Fibroblast of lung (primary cell): ENCODE measurements at places on chromosomes 4 and X. TPM values are rescaled to one million over a fixed set of nuclear protein-coding genes. Genes with fewer than 3 reads are reported as not detected.

TMPRSS11E gene
- polyA plus RNA-seq = not detected in 2 replicates

GRCh38 chr4:89056953-89057398, at the start of gene FAM13A:
TSS of gene FAM13A (minus strand) at chr4:89057185. CDS start at chr4:89056964, 221 bp downstream.
- peak within 1 kb of the TSS; percentile 51 for H3K4me3 ChIP-seq
- H3K27me3 ChIP-seq = no peaks in the 10 kb centered on the region
- H3K4me1 ChIP-seq = no peaks in the 10 kb centered on the region
- peak within 1 kb of the TSS; percentile 21 for H3K27ac ChIP-seq
- peak; percentile 98 for DNase-seq
- H3K36me3 ChIP-seq = no peaks in the 10 kb centered on the region

DNA sequence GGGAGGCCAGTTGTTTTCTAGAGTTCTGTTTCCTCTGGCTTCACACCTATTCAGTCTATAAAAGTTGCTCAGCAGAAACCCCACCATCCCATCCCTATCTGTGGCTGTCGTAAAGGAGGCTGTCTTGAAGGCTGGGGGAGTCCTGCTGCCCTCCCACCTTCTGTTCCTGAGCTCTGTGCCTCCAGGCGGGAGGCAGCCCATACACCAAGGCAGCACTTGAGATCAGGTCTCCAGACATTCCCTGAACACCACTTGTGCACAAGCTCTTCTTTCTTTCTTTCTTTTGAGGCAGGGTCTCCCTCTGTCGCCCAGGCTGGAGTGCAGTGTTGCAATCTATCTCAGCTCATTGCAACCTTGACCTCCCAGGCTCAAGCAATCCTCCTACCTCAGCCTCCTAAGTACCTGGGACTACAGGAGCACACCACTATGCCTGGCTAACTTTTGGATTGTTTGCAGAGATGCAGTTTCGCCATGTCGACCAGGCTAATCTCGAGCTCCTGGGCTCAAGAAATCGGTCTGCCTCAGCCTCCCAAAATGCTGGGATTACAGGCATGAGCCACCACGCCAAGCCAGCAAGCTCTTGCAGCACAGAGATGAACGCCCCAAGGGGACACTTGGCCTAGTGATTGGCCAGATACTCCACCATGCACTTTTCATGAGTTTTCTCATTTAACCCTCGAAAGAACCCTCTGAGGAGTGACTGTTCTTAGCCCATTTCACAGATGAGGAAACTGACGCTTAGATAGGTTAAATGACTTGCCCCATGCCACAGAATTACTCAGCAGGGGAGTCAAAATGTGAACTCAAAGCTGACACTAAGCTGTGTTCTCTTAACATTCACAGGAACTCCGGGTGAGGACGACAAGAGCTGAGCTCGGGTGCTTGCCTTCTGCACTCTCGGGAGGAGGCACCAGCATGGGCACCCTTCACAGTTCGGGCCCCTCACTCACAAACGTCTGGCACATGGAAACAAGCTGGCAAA, 55.8 kb upstream of the ENPP6 start:
- H3K27ac ChIP-seq = no peak overlapping the region
- no peak overlapping the region for H3K4me3 ChIP-seq
- H3K36me3 ChIP-seq = no peaks in the 10 kb centered on the region
- H3K4me1 ChIP-seq = no peaks in the 10 kb centered on the region

OCIAD1 gene
- 157 and 163 TPM in 2 replicates for polyA plus RNA-seq

ALB gene
- polyA plus RNA-seq = 0.03 TPM in 1 of 2 replicates, not detected in the other

NLGN3 gene
- polyA plus RNA-seq = 0.41 and 0.71 TPM in 2 replicates

GRCh38 chr4:134024251-134024650, 177.3 kb downstream of the PABPC4L start:
- no peaks in the 10 kb centered on the region for H3K27me3 ChIP-seq
- no peaks in the 10 kb centered on the region for H3K4me1 ChIP-seq
- no peak overlapping the region for H3K4me3 ChIP-seq
- peak; percentile 24 for DNase-seq
- no peak overlapping the region for H3K27ac ChIP-seq

DNA sequence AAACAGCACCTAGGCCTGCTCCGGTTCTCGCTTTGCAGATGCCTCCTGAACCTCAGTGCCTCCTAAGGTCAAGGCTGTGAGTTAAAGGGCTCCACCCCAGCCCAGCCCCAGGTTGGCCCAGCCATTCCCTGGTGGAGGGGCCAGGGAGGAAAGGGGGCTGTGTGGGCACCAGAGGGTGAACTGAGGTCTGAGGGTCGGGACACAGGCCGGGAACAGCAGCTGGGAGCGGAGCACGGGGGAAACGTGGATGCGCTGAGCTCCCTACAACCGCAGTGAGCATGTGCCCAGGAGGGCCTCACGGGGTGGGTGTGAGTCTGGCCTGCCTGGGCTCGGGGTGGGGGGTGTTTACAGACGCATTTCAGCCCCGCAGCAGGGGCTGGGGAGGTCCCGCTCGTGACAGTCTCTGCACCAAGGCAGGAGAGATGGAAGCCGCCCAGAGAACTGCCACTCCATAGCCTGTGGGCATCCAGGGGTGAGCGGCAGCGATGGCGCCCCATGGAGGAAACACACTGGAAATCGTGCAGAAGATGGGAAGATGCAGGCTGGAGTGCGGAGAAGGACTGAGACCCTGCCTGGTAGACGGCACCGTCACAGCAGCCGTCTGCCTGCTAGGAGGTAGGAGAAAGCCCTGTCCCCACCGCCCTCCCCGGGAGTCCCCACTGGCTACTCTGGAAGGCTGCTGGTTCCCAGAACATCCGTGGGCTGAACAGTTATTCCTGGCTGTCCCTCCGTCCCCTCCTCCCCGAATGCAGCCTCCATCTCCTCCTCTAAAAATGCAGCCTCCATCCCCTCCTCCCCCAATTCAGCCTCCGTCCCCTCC, 9.9 kb upstream of the SLC25A6 start:
- no peak overlapping the region for H3K4me3 ChIP-seq
- H3K4me1 ChIP-seq = no peaks in the 10 kb centered on the region
- no peak for DNase-seq
- H3K27ac ChIP-seq = no peak overlapping the region
- peaks cover 30% of the 10 kb centered on the region for H3K36me3 ChIP-seq
- no peaks in the 10 kb centered on the region for H3K27me3 ChIP-seq

GRCh38 chr4:80610845-80611677, 275.5 kb downstream of the CFAP299 start:
- no peaks in the 10 kb centered on the region for H3K4me1 ChIP-seq
- peak; percentile 50 for DNase-seq
- no peaks in the 10 kb centered on the region for H3K36me3 ChIP-seq
- H3K27me3 ChIP-seq = no peaks in the 10 kb centered on the region

GRCh38 chr4:129378364-129378763, 282.4 kb downstream of the C4orf33 start:
- no peak for DNase-seq
- no peaks in the 10 kb centered on the region for H3K27me3 ChIP-seq
- H3K36me3 ChIP-seq = no peaks in the 10 kb centered on the region
- no peak overlapping the region for H3K27ac ChIP-seq
- H3K4me1 ChIP-seq = no peaks in the 10 kb centered on the region
- no peak overlapping the region for H3K4me3 ChIP-seq

DNA sequence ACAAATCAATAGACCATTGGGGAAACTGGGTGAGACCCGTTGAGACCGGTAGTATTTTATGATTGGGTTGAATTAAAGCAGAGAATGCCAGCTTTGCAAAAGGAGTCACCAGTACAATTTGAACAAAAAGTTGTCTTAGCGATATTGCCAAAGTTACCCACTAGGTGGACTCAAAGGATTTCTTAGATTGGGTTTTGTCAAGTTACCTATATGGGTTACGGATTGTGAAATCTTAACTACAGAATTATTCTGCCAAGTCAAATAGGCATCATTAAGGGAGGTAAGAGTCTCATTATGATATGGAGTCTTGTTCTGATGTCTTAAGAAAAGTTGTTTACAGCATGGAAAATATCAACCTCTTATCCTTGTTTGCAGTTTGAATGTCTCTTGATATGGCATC, 15.0 kb upstream of the CT47A1 start:
- H3K4me1 ChIP-seq = no peaks in the 10 kb centered on the region
- H3K36me3 ChIP-seq = no peaks in the 10 kb centered on the region
- no peak overlapping the region for H3K4me3 ChIP-seq
- DNase-seq = peak; percentile 9
- H3K27ac ChIP-seq = no peak overlapping the region
- no peaks in the 10 kb centered on the region for H3K27me3 ChIP-seq

DNA sequence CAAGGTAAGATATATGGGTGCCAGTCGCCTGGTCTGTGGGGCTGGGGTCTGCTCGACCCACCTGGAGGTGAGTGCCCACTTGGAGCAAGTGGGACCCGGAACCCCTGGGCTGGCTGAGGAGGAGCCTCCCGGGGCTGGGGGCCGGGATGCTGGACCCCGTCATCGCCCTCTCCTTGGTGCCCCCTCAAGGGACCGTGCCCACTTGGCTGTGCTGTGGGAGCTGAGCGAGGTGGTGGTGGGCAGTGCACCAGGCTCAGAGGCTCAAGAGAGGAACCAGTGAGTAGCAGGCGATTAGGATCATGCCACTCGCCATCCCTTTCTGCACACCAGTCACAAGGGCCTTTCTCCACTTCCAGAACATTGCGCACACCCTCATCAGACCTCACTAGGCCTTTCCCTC, 203.8 kb upstream of the PSAPL1 start:
- no peak for DNase-seq
- H3K27ac ChIP-seq = no peak overlapping the region
- H3K4me3 ChIP-seq = no peak overlapping the region
- no peaks in the 10 kb centered on the region for H3K27me3 ChIP-seq

CFP gene
- polyA plus RNA-seq = 0.08 and 0.17 TPM in 2 replicates

DNA sequence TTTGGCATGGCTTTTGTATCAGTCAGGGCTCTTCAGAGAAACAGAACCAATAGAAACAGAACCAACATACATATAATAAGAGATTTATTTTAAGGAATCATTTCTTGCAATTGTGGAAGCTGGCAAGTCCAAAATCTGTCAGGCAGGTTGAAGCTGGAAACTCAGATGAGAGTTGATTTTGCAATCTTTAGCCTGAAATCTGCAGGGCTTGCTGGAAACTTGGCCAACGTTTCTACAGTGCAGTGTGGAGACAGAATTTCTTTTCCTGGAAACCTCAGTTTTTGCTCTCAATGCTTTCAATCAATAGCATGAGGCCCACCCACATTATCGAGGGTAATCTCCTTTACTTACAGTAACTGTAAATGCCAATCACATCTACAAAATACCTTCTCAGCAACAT, 45.4 kb downstream of the COMMD8 start:
- no peaks in the 10 kb centered on the region for H3K27me3 ChIP-seq
- DNase-seq = no peak
- H3K36me3 ChIP-seq = no peaks in the 10 kb centered on the region

DNA sequence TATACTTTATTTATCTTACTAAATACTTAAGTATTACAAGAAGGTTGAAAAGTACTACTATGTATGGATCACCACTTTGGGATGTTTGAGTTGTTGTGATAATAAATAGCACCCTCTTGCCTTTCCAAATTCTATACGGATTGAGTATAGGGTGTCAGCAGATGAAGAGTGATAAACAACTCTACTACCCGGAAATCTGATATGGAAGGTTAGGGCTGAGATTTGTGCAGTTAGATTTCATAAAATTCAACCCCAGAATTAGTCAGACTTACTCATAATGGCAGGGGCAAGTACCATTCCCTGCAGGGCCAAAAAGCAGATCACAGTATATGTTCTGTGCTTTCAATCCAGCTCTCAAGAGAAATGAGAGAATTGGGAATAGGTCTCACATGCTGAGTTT, 1008.9 kb upstream of the PCDH7 start:
- H3K36me3 ChIP-seq = no peaks in the 10 kb centered on the region
- H3K27me3 ChIP-seq = no peaks in the 10 kb centered on the region
- peak; percentile 1 for DNase-seq
- H3K4me3 ChIP-seq = no peak overlapping the region
- no peak overlapping the region for H3K27ac ChIP-seq

DNA sequence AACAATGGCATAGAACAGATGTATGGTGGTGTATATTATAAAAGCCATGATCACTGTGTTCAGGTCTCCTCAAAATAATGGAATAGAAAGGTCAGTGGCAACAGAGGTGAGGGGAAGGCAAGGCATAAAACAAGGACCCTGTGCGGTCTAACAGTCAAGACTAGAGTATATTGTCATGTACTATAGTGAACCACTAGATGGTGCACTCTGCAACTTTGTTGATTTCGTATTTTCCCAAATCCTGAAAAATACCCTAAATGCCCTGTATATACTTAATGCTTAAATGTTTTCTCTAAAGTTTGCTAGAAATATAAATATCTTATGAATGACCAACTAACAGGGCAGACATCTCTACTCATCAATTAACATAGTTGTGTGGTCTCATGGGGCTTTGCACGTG, 453.0 kb downstream of the PCDH11X start:
- no peak overlapping the region for H3K27ac ChIP-seq
- H3K4me3 ChIP-seq = no peak overlapping the region
- no peaks in the 10 kb centered on the region for H3K27me3 ChIP-seq
- DNase-seq = peak; percentile 2
- no peaks in the 10 kb centered on the region for H3K4me1 ChIP-seq
- H3K36me3 ChIP-seq = no peaks in the 10 kb centered on the region

CT45A10 gene
- polyA plus RNA-seq = not detected in 2 replicates

KLB gene
- not detected in 2 replicates for polyA plus RNA-seq

RHOXF2 gene
- 0.03 TPM in 1 of 2 replicates, not detected in the other for polyA plus RNA-seq

MORC4 gene
- 24.5 and 27.5 TPM in 2 replicates for polyA plus RNA-seq

GRCh38 chrX:1486749-1487361, 34.1 kb upstream of the ASMTL start:
- H3K27ac ChIP-seq = no peak overlapping the region
- no peaks in the 10 kb centered on the region for H3K27me3 ChIP-seq
- H3K36me3 ChIP-seq = no peaks in the 10 kb centered on the region
- no peaks in the 10 kb centered on the region for H3K4me1 ChIP-seq

DNA sequence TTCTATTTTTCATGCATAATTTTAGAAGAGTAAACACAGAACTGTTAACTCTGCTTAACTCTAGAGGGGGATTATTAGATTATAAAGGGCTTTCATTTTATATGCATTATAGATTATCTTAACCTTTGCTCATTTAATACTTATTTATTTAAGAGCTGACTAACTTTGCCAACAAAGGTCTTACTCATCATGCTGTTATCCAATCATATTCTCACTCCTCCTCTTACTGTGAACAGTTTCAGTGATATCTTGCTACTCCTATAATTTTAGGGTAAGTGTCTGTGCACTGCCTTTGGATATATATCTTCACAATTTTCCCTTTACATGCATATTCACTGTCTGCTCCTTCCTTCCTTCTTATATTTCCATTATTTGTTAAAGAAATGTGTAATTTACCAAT, 1814.9 kb downstream of the STIM2 start:
- peak; percentile 5 for DNase-seq
- H3K4me3 ChIP-seq = no peak overlapping the region
- H3K27me3 ChIP-seq = no peaks in the 10 kb centered on the region
- no peaks in the 10 kb centered on the region for H3K36me3 ChIP-seq

- no peaks in the 10 kb centered on the region for H3K27me3 ChIP-seq
- H3K4me3 ChIP-seq = no peak overlapping the region
- DNase-seq = no peak
Observed at GRCh38 chrX:24168807-24169206, 19.3 kb downstream of the ZFX start.
